Aorta (tissue), 5 donors: ENCODE measurements at places on chromosomes 3 and 15. TPM values are rescaled to one million over a fixed set of nuclear protein-coding genes. Genes with fewer than 3 reads are reported as not detected.

The CD276 gene
- 67.9 TPM for total RNA-seq

DNA sequence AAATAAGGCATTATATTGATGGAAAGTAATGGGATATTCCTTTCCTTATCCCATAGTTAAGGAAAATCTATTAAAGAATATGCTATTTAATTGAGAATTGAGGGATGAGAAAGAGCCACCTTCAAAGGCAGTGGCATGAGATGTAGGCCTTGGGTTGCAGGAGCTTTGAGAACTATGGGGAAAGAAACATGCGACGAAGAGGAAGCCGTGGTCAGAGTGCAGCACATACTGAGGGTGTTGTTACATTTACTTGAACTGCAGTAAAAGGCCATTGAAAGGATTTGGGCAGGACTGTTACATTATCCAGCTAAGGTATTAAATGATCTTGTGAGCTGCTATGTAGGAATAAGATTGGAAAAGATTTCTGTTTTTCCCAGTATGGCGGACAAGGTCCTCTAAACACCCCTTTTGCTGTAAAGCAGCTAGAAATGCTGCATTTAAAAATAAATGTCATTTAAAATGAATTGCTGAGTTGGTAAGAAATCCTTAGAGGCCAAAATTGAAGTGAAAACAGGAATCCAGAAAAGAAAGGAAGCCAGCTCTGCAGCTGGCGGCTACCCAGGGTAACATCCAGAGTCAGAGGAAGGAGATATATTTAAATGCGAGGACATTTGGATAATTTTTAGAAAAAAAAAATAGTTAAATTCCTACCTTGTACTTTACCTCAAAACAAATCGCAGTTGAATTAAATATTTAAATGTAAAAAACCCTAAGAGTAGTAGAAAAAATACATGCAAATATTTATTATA lies 61.7 kb downstream of the IL1RAP start:
- DNase-seq, result no peak

The RYR3 gene
- 15.6 TPM for total RNA-seq

The ZPLD1 gene
- total RNA-seq, result 0.84 TPM

DNA sequence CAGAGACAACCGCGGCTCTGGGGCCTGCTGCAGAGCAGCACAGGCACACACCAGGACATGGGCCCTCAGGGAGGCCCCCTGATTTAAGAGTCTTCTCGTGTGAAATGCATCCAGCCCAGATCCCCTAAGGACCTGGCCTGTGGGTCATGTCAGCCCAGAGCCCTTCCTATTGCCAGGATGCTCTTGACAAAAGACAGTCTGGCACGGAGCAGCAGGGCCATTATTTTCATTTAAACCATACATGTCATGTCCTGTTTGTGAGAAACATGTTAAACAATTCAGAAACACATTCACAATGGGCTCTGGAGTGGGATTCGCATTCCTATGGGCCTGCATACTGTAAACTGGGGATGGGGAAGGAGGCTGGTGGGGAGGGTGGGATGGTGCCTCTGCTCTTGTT lies 367.4 kb upstream of the WNT5A start:
- DNase-seq, result no peak

The GOLGA8T gene
- not detected for total RNA-seq

The CYP1A2 gene
- total RNA-seq, result not detected
